Small intestine (tissue), 16 donors: ENCODE measurements at places on chromosomes 2 and 18. TPM values are rescaled to one million over a fixed set of nuclear protein-coding genes. Genes with fewer than 3 reads are reported as not detected.

GRCh38 chr2:59752512-59752911 is 800.9 kb downstream of the BCL11A start:
- DNase-seq = no peak

DNA sequence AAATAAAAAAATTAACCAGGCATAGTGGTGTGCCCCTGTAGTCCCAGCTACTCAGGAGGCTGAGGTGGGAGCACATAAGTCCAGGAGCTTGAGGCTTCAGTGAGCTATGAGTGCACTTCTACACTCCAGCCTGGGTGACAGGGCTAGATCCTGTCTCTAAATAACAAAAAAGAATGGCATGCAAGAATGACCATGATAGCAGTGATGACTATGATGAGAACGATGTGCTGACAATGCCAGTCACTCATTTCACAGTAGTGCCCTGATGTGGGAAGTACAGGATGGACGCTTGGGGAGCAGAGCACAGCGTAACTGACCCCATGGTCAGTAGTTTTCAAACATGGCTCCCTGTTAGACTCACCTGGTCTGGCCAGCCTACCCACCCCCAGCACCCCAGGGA is 139.1 kb downstream of the VAPA start:
- no peak for DNase-seq

- DNase-seq = no peak
These were observed 229.7 kb downstream of the KLHL29 start for GRCh38 chr2:23614701-23615100.

GRCh38 chr2:235433860-235434259 is 60.0 kb upstream of the AGAP1 start:
- DNase-seq = peak; percentile 10

GRCh38 chr18:46096651-46097300 is 1.3 kb downstream of the ATP5F1A start:
- peak; percentile 36 for DNase-seq

DNA sequence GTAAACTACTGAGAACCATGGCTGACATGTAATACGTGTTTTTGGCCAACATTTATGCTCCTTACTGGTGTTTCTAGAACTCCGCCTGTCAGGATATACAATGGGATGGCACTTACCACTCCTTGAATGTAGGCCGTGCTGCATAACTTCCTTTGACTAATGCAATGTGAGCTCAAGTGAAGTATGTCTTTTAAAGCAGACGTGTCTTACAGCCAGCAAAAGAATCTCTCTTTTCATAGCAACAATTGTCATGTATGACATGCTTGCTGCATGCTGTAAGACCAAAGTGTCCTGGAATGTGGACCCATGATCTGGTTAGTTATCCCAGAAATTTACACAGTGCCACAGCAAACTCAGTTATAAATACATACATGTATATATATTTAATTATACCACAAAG is 1202.7 kb upstream of the PIK3C3 start:
- no peak for DNase-seq

GRCh38 chr2:55133467-55134315 is 83.4 kb upstream of the RTN4 start:
- DNase-seq = peak; percentile 78

DNA sequence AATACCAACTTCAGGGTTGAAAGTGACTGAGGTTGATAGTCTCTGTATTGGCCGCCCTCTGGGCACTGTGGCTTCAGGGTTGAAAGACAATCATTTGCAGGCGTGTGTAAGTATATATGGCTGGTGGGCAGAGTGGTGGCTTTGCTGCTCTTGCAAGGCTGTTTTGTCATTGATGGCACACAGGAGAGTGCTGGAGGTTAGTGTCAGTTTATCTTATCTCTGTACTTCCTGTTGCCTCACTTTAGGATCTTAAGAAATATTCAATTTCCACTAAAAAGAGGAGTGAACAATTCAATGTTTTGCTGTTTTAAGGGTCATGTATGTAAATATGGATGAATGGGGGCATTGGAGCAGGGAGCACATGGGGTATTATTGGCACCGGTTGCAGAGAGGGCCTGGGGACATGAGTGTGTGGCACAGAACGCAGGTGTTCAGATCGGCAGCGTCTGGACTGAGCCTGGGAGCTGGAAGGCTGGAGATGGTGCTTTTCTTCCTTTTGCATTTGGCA is 51.5 kb downstream of the NCK2 start:
- no peak for DNase-seq

- no peak for DNase-seq
These were observed 324.0 kb downstream of the TXNL1 start for GRCh38 chr18:56314396-56314795.

DNA sequence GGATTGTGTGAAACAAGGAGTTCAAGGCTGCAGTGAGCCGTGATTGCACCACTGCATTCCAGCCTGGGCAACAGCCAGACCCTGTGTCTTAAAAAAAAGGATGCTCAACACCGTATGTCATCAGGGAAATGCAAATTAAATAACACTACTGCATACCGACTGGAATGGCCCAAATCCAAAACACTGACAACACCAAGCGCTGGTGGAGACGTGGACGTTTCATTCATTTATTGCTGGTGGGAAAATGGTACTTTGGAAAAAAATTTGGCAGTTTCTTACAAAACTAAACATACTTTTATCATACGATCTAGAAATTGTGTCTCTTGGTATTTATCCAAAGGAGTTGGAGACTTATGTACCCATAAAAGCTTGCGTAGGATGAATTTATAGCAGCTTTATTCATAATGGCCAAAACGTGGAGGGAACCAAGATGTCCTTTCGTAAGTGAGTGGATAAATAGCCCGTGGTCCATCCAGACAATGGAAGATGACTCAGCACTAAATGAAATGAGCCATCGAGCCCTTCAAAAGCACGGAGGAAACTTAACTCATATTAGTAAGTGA is 24.2 kb downstream of the NEU4 start:
- no peak for DNase-seq

DNA sequence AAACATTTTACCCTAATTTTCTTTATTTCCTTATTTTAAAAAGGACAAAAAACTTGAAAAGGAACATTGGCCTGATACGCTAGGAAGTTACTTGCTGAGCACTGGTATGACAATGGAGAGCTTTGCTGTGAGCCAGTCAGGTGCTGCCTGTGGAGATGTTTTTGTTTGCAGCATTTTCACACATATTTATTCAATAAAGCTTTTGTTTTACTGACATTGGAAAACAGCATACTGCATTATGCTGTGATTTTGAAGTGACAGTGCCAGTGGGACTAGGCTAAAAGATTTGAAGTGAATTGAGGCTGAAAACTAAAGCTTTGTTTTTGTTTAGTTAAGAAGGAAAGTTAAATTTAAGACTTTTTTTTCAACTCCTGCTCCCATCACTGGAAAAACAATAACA is 470.7 kb upstream of the ZEB2 start:
- DNase-seq = no peak

GRCh38 chr2:47819834-47820233 is 36.9 kb downstream of the MSH6 start:
- no peak for DNase-seq

DNA sequence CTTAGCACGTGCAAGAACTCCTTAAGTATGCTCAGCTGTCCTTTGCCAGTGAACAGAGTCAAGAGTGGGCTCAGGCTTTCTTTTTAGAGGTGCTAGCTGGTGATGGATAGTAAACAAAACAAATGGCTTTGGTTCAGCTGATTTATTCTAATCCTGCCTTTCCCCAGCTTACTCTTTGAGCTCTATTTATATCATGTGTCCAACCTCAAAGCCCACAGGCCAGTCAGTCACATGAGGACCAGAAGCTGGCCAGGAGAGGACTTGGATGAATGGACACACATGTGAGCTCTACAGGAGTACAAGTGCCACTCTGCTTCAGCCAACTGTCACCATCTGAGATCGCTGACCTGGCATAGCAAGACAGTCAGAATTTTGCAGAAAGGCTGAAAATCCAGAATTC is 59.4 kb downstream of the STK39 start:
- no peak for DNase-seq

- DNase-seq = no peak
These were observed 226.0 kb upstream of the LRRTM1 start for GRCh38 chr2:80530442-80531064.

GRCh38 chr2:157891643-157892041 is 15.5 kb upstream of the ACVR1 start:
- DNase-seq = no peak

Gene SFTPB
- 0.01 TPM for polyA plus RNA-seq

Gene NMUR1
- polyA plus RNA-seq = 0.60 TPM

Gene CNGA3
- polyA plus RNA-seq = 0.22 TPM
